Stimulated activated CD4-positive, alpha-beta T cell treated with anti-CD3 and anti-CD28 coated beads, Interleukin-4, amount 100 ng/mL, for 24 hours (primary cell): ENCODE measurements at places on chromosomes 1 and 21.

DNA sequence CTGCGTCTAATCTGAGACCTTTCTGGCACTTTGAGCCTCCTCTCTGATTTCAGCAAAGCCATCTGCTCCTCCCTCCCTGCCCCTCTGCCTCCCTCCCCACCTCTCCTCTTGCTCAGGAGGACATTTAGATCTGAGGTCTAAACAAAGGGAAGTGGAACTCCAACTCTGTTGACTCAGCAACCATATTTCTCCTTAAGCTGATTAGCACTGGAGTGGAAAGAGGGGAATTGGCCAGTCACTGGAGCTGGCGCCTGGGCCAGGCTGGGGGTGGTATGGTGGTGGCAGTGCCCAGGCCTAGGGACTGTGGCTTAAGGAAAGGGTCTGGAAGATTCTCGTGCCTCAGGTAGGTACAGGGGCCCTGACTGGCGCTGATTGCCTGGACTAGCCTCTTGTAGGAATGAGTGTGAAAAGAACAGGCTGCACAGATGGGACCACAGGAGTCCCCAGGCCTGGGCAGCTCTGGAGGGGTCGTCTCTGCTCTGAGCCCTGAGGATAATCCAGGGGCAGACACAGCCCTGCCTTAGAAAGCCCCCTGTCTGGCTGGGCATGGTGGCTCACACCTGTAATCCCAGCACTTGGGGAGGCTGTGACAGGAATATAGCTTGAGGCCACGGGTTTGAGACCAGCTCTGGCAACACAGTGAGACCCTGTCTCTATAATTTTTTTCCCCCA lies 11.9 kb downstream of the SH2D2A start:
- DNase-seq, result no peak

DNA sequence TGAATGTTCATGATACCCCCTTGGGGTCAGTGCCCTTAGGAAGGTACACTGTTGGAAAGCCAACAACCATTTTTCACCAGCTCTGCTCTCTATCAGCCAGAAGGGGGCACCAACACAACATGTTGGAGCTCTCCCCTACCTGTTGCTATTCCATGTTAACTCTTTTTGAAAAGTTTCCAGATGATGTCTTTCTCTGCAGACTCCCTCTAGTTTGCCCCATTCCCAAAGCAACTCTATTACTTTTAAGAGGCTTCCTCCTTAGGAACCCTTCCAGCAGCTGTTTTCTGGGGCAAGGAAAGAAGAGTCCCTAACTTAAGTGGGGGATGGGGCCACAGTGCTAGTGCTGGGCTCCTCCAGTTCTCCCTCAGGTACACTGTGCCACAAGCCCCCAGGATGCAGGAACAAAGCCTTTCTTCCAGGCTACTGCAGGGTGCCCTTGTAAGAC lies 22.9 kb upstream of the NDC1 start:
- peak; percentile 62 for DNase-seq

GRCh38 chr1:107972391-107973180 lies 7.6 kb upstream of the VAV3 start:
- no peak for DNase-seq

GRCh38 chr21:39915881-39916280 lies 48.6 kb downstream of the PCP4 start:
- DNase-seq, result no peak

DNA sequence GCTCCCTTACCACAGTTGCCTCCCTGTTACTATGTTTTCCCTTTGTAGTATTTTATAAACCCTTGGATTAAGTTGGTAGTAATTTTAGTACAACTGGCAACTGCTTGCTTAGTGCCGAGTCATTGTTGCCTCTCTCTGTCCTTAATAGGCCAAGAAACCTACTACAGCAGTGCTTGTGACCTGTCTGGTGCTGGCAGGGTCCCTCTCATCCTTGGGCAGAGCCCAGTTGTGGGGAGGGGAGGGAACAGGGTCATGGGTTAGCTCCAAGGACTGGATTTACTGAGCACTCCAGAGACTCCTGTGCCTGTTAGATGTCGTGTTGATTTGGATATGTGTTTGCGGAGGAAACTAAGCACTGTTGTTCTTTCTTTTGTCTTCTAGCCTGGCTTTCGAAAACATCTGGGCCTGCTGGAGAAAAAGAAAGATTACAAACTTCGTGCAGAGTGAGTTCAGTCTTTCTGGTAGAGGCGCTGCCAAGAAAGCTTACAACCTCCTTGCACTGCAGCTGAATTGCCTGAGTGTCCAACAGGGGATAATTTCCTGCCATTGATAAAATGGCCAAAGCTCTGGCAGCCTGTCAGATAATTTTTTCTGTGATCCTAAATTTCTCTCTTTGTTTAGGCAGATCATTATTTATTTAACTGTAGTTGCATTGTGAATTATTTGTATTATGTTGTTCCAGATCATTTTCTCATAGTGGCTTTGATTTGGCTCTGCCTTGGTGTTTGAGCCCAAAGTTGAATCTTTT lies 3.6 kb downstream of the UTP11 start:
- DNase-seq, result no peak

DNA sequence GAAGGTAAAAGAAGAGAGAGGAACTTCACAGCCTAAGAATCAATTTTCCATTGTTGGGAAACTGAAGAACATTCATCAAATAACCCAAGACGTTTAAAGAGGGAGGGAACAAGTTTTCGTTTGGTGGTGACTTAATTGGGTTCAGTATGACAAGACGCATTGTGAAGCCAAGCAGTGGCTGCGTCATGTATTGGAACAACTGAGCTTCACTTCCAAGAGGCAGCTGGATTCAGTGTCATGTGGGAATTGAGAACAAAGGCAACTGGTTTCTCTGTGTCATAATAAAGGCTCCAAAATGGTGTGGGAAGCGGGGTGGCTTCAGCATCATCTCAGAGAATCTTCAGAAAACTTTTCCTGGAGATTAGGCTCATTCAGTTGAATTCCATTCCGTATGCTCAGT lies 29.8 kb upstream of the RC3H1 start:
- DNase-seq, result no peak

DNA sequence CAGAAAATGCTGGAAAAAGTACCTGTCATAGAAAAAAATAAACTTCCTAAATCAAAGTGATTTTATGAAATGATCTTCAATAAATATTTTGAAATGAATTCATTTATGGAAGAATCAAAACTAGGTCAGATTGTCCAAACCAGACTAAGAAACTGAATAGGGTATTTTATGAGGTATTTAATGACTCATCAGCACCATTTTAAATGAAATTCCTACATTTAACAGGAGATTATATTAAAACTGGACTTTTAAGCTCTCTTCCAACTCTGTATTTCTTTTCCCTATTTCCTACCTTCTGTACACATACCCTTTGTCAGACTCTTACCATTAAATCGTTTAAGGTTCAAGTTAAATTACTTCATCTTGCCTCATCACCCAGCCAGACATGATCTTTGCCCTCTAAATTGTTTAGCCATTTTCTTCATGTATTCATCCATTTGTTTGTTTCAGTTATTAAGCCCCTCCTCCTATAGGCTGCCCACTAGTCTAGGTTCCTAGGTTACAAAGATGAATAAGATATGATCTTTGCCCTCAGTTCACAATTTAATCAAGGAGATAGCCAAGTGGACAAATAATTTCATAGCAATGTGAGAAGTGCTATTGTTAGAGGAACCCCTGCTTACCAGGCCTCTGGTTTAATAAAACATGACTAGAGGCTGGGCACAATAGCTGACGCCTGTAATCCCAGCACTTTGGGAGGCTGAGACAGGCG lies 25.0 kb downstream of the TATDN3 start:
- DNase-seq, result no peak

DNA sequence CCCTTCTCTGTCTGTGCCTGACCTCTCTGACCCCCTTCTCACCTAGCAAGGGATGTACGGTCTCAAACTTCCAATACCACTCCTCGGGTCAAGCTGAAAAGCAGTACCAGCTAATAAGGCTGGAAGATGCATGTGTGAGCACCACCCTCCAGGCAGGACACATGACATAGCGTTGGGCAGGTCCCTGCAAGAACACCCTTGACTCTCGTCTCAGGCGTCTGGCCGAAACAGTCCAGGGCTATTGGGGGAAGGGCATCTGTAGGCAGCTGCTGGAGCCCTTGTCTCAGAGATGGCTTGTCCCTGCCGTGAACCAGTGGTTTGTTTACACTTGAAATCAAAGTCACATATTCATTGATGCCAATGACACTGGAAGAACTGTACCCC lies 56.5 kb downstream of the CD46 start:
- no peak for DNase-seq

DNA sequence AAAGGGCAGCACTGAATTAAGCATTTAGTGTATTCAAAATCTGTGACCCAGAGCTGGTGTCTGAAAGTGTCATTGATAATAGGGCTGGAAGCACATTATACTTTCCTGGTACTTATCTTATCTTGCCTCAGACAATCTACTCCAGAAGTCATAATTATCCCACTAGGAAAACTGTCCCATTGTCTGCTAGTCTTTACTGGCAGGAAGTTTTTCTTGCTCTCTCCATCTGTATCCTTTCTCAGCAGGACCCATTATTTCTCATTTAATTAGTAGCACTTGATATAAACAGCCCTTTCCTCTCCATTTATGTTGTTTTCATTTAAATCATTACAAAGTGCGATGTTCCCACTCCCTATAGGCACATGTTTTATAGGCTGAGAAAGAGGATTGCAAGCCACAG lies 36.5 kb upstream of the BARHL2 start:
- DNase-seq, result no peak

DNA sequence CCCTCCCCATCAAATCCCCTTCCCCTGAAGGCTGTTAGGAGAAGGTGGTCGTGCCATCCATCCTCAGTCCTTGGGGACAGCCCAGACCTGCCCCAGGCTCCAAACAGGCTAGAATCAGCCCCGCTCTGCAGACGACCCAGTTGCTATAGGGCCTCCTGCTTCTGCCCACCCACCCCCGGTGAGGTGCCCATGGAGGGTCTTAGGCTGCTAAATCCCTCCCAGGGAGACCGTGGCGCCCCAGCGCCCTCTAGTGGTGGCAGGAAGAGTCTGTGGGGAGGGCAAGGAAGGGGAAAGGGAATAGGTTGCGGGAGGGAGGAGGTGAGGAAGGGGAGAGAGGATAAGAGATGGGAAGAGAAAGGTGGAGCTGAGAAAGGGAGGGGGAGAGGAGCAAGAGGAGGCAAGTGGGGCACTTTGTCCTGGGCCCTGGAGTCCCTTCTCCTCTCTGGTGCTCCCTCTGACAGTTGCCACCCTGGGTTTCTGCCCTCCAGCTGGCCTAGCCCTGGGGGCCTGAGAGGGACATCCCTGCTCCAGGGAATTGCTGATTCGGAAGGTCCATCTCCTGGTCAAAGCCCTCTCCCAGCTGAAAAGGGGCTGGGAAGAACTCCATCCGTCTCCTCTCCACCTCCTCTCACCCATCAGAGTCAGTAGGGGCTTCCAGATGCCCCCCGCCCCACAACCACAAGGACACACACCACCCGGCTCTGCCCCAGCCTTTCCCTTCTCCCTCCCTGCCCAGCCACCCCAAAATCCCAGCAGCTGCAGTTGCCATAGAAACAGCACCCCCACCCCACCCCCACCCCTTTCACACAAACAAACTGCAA lies 55.4 kb downstream of the CAMK2N1 start:
- DNase-seq, result peak; percentile 39

- DNase-seq, result no peak
These were observed 53.8 kb downstream of the PLPP3 start for GRCh38 chr1:56525489-56526041.

- no peak for DNase-seq
These were observed 9.6 kb upstream of the ADCY10 start for GRCh38 chr1:167923324-167924056.

DNA sequence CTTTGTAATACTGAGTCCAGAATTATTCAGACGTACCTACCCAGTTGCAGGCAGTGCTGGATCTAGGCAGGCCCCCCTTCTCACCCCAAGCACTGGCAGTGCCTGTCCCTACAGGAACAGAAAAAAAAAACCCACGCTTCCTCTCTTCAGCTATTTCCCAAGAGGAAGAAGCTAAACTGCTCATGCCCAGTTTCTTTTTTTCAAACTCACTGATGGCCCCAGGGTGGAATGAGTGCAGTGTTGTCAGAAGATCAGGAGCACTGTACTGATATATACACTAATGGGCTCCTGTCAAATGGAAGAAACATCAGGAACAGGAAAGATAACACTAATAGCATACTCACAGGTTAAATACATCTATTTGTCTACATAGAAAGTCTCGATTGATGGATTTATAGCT lies 28.2 kb upstream of the DOCK7 start:
- no peak for DNase-seq

DNA sequence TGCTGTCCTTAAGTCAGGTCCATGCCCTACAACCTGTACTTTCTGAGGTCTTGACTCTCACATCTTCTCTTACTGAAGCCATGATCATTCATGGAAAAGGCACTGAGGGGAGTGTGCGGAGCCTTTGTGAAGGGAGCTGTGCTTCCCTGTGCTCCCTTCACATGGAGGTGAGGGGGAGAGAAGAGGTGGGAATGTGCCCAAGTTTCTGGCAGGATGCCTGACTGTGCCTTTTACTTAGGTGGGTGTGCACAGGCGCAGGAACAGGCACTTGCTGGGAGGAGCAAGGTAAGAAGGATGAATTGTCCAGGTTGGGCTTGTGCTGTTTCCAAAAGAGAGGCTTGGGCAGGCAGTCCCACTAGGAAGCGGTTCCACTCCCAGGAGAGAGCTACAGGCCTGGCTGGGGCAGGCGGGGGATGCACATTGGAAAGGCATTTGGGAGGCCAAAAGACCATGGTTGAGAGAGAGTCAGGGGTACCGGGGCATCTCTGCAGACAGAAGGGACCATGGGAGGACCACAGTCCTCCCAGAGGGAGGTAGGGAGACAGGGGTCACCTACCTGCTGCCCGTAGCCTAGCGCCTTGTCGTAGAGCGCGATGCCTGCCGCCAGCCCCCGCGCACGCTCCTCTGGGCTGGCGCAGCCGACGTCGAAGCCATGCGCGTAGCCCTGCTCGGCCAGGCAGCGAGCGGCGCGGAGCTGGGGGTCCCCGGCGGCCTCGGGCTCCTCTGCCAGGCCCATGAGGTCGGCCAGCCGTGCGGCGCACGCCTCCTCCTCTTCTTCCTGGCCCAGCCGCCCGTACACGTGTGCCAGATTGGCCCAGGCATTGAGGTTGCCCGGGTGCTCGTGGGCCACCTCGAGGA lies 853 bp downstream of the TTC22 start:
- DNase-seq, result no peak

DNA sequence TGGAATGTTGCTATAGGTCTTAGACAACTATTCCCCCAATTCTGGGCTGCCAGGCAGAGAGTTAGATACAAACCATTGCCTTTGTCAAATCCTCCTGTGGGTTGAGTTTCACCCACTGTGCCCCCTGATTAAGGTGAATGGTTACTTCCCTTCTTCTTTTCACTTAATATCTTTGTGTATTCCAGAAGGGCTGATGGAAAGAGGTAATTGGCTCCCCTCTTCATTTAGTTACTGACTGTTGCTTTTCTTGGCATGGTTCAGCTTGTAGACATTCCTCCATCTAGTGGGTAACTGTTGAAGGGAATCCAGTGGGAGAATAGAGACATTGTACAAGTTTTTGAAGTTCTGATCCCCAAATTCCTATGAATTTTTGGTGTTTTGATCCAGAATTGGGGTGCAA lies 43.8 kb upstream of the MACF1 start:
- no peak for DNase-seq
